M059J (cell line): ENCODE measurements at places on chromosomes 5 and 9.

DNA sequence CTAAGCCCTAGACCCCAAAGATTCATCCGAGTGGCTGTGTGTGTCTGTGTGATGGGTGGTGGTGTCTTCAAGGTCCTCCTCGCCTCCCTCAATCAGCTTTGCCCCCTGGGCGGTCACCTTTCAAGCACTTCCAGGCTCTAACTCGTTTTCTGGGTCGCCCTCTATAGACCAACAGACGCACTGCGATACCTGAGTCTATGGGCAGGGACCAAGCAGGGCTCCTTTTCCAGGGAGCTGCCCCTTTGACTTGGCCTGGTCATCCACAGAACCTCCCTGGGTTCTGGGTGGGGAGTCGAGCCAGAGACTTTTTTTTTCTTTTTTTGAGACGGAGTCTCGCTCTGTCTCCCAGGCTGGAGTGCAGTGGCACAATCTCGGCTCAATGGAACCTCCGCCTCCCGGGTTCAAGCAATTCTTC, 1.1 kb downstream of the SLC27A4 start:
- DNase-seq = peak; percentile 82

GRCh38 chr9:138063785-138064184, 186.2 kb downstream of the CACNA1B start:
- DNase-seq = no peak

DNA sequence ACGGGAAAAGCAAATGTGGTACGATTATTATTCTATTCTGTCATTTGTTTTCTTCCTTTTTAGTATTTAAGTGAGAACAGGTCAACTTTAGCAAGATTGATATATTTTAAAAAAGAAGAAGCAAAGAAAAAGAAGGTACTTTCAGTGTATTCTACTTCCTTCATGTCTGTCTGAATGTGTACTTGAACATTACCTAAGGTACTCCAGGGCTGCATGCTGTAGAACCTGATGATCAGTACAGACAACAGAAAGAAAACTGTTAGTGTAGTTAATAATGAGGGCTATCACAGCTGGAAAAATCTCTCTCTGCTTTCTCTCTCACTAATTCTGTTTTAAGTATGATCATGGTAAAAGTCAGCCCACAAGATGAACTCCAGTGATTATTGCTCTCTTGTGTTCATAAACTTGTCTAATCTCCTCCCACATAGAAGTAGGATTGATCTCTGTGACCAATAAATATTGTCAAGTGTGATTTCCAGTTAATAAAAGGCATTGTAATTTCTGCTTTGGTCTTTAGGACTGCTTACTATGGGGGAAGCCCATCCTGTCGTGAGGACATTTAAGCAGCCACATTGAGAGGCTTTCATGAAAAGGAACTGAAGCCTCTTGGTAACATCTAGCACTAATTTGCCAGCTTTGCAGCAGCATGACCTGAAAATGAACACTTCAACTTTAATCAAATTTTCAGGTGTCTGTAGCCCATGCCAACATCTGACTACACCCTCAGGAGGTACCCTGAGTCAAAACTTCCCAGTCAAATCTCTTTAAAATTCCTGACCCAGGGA, 864.0 kb upstream of the ACO1 start:
- no peak for DNase-seq

DNA sequence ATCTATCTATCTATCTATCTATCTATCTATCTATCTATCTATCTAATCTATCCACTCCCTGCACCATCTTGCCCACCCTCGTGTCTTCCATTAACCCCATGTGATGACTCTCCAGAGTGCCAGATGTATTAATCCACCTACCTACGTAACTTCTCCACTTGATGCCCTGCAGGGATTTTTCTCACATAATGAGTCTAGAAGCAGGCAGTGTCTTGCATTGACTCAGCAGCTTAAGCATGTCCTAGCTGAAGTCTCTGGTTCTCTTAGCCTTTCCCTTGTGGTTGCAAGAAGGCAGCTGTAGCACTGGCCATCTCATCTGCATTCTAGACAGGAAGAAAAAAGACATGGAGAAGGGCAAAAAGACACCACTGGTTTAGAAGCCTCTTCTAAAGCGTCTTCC, 96.7 kb upstream of the ALDH1B1 start:
- peak; percentile 25 for DNase-seq

- no peak for DNase-seq
These were observed 37.6 kb upstream of the SETD9 start for GRCh38 chr5:56871777-56872176.
